Esophagus mucosa (tissue), 1 donor: ENCODE measurements at places on chromosomes 2 and 18.

- ATAC-seq, result no peak
Observed at GRCh38 chr18:57205641-57206040, 58.8 kb downstream of the BOD1L2 start.

- peak; percentile 89 for ATAC-seq
Observed at GRCh38 chr2:55839182-55839819, 84.3 kb downstream of the EFEMP1 start.

DNA sequence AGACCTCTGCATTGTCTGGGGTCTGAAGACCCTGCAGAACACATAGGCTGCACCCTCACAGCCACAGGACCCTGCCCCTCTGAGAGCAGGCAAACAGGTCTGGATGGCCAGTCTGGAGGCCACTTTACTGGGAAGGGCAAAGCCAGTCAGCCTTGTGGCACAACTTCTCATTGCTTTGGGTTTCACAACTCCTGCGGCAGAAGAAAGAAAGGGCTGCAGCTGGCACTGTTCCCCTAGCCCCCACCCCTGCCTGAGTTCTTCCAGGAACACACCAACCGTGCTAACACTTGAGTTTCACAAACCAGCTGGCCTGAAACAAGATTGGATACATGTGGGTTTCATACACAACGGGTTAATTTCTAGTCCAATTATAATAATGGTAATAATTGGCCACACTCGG lies 276.5 kb upstream of the MGAT5 start:
- no peak for ATAC-seq

DNA sequence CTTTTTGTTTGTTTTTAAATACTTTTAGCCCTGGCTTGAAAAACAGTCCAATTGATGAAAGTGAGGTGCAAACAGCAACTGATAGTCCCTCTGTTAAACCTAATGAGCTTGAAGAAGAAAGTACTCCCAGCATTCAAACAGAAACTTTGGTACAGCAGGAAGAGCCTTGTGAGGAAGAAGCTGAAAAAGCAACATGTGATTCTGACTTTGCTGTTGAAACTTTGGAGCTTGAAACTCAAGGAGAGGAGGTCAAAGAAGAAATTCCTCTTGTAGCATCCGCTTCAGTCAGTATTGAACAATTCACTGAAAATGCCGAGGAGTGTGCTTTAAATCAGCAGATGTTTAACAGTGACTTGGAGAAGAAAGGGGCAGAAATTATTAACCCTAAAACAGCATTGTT lies 30.6 kb upstream of the DYSF start:
- ATAC-seq, result no peak

GRCh38 chr18:22915337-22915736 lies 17.8 kb upstream of the RBBP8 start:
- no peak for ATAC-seq

GRCh38 chr2:9230881-9231280 lies 24.3 kb downstream of the ASAP2 start:
- no peak for ATAC-seq

GRCh38 chr2:238397356-238397755 lies 29.4 kb upstream of the ASB1 start:
- ATAC-seq, result no peak

- no peak for ATAC-seq
Observed at GRCh38 chr18:2485983-2486382, 85.3 kb downstream of the METTL4 start.

- peak; percentile 8 for ATAC-seq
Observed at GRCh38 chr2:200828572-200829257, 17.0 kb downstream of the BZW1 start.

DNA sequence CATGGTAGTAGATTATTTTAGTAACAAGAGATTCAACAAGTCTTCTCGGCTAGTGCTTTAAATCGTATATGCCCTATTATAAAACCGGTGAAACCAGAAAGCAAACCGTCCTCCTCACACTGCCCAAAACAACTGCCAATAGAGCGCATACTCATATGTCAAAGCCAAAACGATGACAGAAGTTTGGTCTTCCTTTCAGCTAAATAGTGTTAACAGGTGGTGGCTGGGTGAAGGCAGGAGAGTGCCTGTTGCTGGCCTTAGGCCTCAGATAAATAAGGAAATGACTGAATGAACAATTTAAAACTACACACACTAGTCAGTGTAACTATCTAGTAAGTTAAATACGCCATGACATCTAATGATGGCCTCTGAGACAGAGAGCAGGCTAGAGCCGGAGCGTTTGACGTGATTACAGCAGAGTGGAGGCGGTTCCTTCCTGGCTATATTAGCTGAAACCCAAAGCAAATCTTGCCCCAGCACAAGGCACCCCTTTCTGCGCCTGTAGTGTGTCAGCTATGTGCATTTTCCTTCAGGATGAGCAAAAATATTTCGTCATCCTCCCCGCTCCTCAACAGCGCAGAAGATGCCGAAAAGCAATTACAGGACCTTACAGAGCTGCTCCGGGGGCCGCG lies 1.6 kb downstream of the LONRF2 start:
- peak; percentile 33 for ATAC-seq

GRCh38 chr2:101354420-101355311 lies 32.6 kb downstream of the CREG2 start:
- ATAC-seq, result no peak

DNA sequence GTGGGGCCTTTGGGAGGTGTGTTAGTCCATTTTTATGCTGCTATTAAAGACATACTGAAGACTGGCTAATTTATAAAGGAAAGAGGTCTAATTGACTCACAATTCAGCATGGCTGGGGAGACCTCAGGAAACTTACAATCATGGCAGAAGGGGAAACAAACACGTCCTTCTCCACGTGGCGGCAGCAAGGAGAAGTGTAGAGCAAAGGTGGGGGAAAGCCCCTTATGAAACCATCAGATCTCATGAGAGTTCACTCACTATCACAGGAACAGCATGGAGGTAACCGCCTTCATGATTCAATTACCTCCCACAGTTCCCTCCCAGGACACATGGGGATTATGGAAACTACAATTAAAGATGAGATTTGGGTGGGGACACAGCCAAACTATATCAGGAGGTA lies 187.1 kb upstream of the OSR1 start:
- no peak for ATAC-seq

- no peak for ATAC-seq
Observed at GRCh38 chr18:79490626-79491041, 94.9 kb downstream of the NFATC1 start.

DNA sequence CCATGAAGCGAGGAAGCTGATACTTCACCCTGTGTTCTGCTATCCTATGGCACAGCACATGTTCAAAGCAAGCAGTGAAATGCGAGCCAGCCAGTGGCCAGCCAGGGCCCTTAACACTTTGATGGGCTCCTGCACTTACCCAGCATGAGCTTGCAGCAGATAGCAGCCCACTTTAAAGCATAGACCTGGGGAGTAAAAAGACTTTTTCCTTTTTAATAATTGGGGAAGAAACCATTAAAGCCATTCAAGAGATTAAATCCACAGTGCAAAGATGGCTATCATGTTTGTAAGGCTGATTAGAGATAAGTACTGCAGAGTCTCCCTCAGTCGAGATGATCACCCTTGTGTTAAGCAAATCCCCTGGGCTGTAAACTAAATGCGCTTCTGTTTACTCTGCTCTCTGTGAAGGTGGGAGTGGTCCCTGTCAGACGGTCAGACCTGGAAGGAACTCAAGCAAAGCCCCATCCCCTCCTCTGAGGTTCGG lies 15.7 kb downstream of the CCBE1 start:
- ATAC-seq, result no peak
